ENCODE measurements at places on chromosomes 2 and 18.

DNA sequence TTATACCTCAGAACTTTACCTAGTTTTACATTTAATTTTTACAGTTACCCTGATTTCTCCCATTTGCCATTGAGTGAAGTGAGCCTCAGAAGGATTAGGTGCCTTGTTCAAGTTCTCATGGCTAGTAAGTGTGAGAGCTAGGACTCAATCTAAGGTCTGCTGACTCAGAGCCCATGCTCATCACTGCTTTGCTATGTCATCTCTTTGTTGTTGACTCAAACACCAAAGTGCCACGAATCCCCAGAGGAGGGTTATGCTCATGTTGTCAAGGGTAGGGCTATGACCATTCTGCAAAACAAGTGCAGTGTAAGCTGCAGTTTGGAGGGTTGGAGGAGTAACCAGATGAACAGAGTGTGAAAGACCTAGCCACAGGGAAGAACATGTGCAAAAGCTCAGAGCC lies 185.4 kb upstream of the SKOR2 start:
- DNase-seq, result no peak

DNA sequence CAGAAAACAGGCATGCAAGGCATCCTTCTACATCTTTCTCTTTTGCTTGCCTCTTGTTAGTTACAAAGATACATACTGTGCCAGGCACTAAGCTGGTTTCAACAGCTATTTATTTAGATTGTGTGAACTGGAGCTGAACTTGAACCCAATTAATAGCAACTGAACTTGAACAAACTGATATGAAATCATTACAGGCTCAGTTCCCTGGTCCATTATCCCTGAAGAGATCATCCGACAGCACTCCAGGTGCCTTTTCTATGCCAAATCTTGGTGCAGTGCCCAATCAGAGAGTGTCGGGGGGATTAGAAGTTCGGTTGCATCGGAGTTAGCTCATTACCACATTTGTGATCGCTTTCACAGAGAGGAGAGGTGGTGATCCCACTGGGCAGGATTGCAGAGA lies 477.6 kb downstream of the PARD3B start:
- no peak for DNase-seq

DNA sequence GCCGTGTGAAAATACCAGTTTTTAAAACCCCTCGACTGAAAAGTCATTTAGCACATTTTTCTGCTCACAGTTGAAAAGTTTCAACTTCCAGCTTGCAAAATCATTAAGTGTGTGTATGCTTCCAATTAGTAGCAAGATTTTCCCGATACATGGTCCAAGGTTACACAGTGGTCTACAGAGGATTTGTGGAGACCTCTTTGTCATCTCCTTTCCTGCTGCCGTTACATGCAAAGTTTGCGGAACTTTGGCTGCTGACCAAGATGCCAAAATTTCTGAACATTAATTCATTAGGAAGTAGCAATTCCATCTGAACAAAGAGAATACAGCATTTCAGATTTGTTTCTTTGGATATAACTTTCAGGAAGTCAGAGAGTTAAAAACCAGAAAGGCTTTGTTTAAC lies 474.6 kb downstream of the PLCL1 start:
- DNase-seq, result no peak

DNA sequence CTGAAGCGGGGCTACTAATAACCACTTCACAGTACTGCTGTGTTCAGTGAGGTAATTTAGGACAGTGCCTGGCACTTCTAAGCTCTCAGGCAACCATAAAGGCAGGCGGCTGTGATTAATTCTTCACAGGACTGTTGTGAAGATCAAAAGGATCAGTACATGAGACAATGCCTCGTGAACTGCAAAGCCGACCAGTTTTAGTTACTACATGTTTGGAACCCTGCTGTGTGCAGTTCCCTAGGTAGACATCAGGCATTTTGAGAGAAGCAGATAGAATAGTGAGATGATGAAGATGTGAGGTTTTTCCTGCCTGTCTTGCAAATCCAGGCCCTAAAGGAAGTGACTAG lies 19.1 kb downstream of the EFHD1 start:
- no peak for DNase-seq

- no peak for DNase-seq
These were observed 283.9 kb downstream of the ALPK2 start for GRCh38 chr18:58344861-58345463.

GRCh38 chr2:223674998-223675609 lies 72.9 kb upstream of the SCG2 start:
- no peak for DNase-seq

GRCh38 chr2:80499095-80499494 lies 194.5 kb upstream of the LRRTM1 start:
- DNase-seq, result no peak

GRCh38 chr2:86825036-86825692 lies 34.5 kb upstream of the CD8A start:
- no peak for DNase-seq

DNA sequence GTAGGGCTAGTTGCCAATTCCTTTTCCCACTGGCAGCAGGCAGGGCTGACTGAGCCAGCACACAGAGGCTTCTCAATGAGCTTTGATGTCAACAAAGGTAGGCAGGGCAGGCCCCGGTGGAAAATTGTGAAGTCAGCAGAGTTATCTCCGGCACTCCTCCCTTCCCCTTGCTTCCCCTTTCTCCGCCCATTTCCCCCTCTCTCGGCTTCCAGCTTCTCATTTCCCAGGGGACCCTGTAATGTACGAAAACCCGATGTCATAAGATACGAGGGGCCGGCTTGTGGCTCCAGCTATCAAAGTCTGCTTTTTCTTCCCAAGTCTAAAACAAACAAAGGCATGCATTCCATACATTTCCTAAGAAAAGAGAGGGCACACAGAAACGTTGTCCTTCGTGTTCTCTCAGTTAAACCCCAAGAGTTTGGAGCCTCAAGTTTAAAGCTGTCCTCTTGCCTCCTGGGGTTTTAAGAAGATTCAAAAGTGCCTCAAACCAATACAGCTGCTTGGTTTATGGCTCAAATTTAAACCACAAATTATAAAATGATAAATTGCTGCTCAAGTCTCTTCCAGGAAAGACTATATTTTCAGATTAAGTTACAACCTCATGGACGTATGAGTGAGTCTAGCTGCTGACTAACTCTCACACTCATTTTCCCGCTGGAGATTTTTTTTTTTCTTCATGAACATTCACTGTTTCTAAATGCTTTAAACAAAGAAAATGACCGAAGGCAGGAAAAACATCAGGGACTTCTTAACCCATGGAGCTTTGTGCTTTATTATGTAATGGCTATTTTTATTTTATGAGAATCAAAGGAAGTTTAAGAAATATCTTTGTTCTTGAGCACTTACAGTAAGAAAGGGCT lies 27.2 kb upstream of the EML4 start:
- no peak for DNase-seq

GRCh38 chr2:215949991-215950404 lies 63.4 kb downstream of the MREG start:
- no peak for DNase-seq

GRCh38 chr2:48781366-48781765 lies 25.8 kb upstream of the LHCGR start:
- DNase-seq, result no peak

DNA sequence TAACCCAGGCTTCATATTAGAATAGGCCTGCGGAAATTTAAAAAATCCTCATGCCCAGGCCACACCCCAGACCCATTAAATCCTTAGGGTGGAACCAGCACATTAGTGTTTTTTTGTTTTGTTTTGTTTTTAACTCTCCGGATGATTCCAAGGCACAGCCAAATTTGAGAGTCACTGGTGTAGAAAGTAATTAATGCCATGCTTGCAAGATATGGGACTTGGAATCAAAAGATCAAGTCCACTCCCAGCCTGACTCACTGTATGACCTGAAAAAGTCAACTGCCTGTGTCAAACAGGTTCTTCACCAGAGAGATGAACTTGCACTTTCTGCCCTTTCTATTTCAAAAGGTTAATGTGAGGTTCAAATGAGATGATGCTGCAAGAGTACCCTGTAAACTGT lies 310.3 kb upstream of the LYPD1 start:
- no peak for DNase-seq

DNA sequence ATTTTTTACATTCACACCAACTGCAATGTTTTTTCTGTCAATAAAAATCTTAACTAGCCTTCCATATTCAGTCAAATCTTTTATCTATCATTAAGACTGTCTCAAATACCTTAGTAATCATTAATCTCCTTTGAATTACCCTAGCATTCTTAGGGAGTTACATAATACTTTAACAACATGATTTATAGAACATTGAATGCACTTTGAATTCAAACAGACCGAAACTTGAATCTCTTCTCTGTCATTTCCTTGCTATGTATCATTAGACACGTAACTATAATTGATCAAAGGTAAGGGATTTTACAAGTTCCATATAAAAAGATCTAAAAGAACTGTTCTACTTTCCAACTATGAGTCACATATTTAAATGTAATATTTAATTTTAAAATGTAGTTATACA lies 330.9 kb downstream of the RIT2 start:
- no peak for DNase-seq

DNA sequence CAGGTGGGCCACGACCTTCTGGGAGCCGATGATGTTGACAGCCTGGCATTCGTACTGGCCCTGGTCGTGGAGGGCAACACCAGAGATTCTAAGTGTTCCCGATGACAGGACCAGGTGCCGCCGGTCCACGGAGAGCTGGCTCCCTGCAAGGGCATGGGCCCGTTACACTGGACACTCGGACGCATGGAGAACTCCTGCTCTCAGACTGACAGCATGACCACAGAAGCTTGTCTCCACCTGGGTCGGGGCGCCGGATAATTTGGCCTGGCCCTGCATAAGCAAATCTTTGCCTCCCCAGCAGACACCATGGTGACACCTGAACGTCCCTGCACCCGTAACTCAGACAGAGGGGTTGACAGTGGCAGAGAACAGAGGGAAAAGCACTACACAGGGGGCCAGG lies 80.7 kb downstream of the PXDN start:
- no peak for DNase-seq

DNA sequence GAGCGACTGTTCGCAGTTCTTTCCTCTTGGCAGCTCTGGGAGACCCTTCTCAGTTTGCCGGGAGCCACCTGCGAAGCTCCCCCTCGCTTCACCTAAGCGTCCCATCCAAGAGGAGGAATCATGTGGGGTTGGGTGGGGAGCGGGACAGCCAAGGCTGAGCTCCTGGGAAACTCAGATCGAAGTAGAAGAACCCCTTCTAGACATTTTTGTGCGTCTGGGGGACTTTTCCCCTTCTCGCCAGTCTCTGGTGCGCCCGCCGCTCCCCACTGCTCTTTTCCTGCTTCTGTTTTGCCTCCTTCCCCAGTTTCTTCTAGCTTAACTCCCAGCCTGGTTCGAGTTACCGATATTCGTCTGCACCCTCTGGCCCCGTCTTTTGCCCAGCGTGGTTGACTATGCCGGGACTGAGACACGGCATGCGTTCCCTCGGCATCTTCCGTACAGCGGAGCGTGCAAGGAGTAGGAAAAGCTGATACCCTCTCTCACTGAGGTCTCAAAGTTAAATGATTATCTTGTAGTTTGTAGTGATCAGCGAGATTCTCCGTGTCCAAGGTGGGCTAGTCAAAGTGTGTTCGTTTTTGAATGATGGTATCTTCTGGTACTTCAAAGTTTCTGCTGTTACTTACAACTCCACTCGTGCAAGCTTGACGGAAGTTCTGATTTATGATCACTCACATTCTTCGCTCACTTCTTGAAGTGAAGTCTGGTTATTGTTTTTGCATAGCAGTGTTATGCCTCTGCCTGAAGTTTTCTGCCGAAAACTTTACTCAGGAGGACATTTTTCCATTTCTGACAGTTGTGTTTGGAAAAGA lies 664 bp downstream of the CAMKMT start:
- DNase-seq, result no peak

GRCh38 chr2:205685314-205686055 lies 3.2 kb downstream of the NRP2 start:
- DNase-seq, result no peak

DNA sequence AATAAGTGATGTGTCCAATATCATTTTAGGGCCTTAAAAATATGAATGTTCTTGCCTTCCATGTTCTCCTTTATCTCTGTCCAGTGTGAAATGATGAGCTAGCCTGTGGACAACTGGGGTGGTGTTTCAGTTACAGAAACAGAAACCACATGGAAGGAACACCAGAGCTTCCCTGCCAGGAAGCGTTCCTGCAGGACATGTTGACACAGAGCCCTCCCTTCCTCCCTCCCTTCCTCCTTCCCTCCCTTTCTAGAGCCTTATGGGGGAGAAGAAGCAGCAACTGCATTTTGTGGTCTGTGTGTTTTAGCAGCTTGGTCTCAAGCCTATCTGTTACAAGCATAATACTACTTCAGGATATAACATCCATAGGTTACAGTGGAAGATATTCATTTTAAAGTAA lies 539.7 kb upstream of the NETO1 start:
- no peak for DNase-seq

DNA sequence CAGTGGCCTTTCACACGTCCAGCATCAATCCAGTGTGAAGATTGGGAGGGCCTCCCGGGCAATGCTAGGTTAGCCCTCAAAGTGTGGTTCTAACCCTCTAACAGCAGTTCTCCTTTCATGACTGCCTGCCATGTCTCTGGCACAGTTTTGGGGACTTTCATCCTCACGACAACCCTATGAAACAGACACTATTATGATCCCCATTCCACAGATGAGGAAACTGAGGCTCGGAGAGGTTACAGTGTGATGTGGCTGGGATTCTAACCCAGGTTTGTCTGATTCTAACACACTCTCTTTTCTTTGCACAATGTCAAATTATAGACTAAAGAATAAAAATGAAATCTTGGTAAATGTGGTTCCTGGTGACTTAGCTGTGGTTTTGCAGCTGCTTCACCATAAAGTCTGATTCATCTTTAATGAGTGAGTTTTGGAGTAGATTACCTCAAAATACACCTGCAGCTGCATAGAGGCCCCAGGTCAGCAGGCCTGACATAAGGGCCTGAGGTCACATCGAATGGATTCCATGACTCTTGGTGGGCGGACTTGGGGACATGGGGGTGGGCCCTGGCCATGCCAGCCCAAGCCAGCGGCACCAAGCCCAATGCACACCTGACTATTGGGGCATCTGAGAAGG lies 214.4 kb downstream of the GLI2 start:
- DNase-seq, result no peak

- no peak for DNase-seq
These were observed 27.3 kb upstream of the ITGB6 start for GRCh38 chr2:160227293-160227915.

GRCh38 chr2:60306267-60306861 lies 247.1 kb downstream of the BCL11A start:
- no peak for DNase-seq

GRCh38 chr2:59875836-59876235 lies 677.6 kb downstream of the BCL11A start:
- no peak for DNase-seq

DNA sequence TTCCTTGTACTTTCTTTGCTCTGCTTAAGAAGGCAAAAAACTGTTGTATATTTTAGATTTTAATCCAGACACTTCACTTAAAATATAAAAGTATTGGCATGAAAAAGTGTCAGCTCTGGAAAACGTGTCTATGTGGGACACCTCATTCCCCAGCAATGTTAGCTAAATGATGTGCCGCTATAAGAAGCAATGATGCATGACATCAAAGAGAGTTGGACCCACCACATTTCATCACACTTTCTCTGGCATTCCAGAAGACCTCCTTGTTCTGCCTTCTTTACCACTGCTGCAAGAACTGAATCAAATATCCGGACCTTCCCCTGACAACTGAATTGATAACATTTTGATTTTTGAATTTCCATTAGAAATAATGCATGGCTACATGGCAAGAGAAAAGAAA lies 242.4 kb upstream of the TANK start:
- no peak for DNase-seq
